Stimulated activated CD4-positive, alpha-beta T cell treated with anti-CD3 and anti-CD28 coated beads, TNF-alpha, amount 100 ng/mL, for 4 hours (primary cell): ENCODE measurements at places on chromosomes 11 and 22.

DNA sequence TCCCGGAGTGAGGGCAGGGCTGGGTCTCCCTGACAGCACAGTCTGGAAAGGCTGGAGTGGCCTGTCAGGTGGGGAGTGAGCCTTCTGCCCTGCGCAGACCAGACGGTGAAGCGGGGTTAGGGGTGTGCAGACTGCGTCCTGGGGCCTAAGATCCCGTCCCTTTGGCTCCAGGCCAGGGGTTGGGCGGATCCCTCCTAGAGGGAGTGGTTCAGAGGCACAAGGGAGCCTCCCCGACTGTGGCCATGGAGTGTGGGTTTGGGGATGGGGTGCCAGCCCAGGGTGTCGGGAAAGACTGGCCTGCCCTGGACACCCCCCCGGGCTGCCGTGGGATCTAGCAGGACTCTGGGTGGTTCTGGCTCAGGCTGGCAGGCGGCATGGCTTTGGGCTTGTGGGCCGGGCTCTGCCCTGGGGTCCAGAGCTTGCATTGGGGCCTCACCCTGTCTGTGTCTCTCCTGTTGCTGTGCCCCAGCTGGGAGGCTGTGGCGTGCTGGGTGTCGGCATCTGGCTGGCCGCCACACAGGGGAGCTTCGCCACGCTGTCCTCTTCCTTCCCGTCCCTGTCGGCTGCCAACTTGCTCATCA lies 19.5 kb downstream of the TSPAN4 start:
- DNase-seq = no peak

DNA sequence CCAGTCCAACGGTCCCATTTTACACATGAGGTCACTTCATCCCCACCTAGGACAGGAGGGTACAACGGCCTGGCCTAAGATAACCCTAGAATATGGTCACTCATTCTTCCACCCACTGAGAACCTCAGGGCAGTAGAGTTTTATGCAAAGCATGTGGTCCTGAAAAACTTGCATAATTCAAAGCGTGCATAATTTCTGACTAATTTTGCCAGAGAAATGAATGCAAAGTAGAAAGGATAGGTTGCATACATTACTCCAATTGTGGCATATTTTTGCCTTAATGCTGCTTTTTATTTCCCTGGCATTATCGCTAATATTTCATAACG lies 32.5 kb upstream of the SLC35C1 start:
- no peak for DNase-seq

DNA sequence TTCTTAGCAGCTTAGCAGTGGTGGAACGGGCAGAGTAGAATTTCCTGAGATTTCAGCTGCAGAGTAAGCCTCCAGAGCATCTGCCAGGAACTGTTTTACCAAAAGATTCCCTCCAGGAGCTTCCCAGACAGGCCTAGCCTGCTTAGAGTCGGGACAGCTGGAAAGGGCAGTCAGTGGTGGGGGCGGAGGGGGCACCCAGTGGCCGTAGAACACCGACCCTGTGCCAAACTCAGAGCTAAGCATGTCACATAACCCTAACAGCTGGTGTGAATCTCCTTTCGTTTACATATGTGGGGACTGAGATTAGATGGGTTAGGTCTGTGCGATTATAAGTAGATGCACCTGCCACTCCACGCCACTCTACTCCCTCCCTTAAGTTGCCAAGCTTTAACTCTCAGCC lies 80.0 kb upstream of the CRTAM start:
- DNase-seq = no peak

DNA sequence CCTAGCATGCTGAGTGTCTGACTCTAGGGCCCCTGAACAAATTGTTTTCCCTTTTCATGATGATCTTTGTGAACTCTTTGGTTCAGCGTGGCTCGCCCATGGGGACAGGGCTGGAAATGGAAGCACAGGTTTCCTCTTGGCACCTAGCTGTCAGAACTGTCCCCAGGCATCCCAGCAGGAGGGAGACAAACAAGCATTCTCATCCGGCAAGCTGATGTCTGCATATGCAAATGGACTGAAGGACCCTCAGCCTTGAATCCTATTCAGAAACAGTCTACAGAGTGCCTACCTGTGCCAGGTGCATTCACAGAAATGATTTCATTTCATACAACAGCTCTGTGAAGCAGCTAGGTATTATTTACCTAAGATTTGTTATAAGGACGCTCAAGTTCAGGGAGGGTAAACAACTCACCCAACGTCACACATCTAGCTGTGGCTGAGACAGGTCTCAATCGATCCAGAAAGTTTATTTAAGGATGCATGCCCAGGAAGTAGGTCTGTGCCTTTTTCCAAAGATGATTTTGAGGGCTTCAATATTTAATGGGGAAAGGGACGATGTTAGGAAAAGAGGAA lies 176.4 kb downstream of the KIRREL3 start:
- no peak for DNase-seq

- no peak for DNase-seq
Measured at GRCh38 chr22:23675502-23676415, 15.1 kb upstream of the RGL4 start.

DNA sequence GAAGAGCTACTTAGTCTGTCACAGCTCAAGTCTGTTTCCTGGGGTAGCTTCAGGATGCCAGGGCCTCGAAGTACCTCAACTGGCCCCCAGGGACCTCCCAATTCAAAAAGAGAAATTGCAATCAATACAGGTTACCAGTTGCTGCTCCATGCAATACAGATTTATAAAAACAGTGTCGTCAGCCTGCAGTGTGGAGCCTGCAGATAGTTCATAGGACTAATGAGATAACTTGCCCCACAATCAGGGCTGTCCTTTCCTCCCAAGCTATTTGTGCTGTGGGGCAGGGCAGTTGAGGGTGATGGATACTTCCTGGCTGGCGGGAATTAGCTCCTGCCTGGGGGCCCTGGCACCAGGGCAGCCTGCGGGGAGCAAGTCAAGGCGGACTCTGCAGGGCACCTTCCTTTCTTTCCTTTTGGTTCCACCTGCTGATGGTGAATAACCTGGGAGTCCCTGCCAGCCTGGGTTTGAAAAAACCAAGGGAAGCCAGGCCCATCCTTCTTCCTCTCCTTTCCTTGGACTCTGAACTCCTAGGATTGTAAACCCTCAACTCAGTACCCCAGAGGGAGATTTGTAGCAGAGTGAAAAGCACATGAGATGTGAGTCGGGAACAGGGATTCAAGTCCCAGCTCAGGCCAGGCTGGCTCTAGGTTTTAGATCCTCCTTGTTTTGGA lies 216.6 kb downstream of the CEP164 start:
- DNase-seq = no peak

GRCh38 chr22:19473578-19473977 lies 5.4 kb downstream of the UFD1 start:
- no peak for DNase-seq

DNA sequence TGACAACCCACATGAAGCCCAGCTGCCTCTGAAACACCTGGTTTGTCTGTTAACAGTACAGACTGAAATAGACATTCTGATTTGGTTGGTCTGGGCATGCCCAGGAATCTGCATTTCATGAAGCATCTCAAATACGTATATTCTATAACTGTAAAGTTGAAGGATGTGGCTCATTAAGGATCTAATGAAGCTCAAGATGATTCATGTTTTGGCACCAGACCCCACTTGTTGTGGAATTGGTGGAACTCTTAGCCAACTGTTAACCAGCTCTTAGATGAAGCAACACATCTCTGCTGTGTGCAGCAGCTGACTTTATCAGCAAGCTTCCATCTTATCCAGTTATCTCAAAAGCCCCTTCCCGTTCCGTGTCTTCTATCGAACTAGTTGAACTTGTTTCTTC lies 232.2 kb downstream of the INSC start:
- DNase-seq = no peak

DNA sequence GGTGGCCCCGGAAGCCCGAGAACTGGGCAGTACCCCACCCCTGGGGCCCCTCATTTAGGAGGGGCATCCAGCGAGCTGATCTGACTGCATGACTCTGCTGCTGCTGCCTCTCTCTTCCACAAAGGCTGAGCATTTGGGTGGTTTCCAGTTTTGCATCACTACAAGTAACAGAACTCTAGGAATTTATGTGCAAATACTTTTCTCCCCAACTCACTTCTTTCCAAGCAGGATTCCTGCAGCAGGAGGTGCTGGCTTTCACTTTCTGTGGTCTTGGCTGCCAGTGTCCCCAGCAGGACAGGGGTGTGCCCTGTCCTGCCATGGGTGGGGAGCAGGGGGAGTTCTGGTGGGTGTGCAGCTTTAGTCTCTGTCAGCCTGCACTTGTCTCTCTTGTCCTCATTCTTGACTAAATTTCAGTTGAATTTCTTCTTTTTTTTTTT lies 21.2 kb downstream of the UPB1 start:
- DNase-seq = no peak

GRCh38 chr11:8223513-8223900 lies 40.2 kb downstream of the LMO1 start:
- no peak for DNase-seq

DNA sequence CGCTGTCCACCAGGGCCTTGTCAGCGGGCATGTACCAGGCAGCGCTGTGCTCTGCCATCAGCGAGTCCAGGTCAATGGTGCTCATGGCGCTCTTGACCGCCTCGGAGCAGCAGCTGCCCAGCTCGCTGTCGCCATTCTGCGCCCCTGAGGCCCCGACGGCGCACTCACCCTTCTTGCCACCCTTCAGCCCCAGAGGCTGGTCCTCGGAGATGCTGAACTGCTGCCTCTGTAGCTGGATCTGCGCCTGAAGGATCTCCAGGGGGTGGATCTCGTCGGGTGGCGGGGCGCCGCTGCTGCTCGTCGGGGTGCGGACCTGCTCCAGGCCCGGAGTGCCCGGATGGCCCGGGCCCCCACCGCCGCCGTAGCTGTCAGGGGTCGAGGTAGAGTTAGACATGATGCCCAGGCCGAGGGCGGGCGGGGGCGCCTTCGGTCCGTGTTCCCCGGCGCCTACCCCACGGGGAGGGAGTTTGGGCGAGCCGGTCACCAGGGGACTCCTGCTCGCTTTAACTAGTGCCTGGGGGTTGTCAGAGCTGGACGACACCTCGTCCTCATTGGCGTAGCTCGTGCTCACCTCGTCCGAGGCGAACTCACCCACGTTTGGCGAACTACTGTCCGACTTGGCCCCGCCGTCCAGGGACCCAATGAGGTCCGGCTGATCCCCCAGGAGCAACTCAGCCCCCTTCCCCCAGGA lies 4.6 kb downstream of the MN1 start:
- no peak for DNase-seq

DNA sequence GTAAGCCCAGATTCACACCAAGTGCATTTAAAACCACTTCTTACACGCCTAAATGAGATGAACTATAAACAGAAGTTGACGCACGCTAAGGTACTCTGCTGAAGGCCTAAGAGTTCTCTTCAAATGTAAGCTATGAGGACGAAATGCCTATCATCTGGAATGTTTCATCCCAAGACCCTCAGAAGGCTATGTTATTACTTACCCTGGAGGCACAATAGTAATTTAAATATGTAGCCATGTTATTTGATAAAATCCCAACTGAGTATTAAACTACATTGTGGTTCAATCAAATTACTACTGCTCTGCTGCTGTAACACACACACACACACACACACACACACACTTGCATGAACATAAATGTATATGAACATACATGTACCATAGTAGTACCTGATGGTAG lies 47.6 kb downstream of the MAML2 start:
- DNase-seq = no peak

- no peak for DNase-seq
Measured at GRCh38 chr11:72647882-72648281, 26.3 kb downstream of the PDE2A start.
